Activated CD4-positive, alpha-beta T cell treated with anti-CD3 and anti-CD28 coated beads, Interleukin-2, amount 10 ng/mL, durations not matched to agents 7 days and 5 days (primary cell): ENCODE measurements at places on chromosomes 13 and 19. TPM values are rescaled to one million over a fixed set of nuclear protein-coding genes. Genes with fewer than 3 reads are reported as not detected.

- DNase-seq = peak; percentile 52
Measured at GRCh38 chr13:97226788-97227627, 4.9 kb downstream of the MBNL2 start.

FFAR1 gene
- total RNA-seq = not detected

GRCh38 chr19:43789029-43789428 lies 8.3 kb upstream of the KCNN4 start:
- DNase-seq = no peak

VSTM1 gene
- not detected for total RNA-seq

DNA sequence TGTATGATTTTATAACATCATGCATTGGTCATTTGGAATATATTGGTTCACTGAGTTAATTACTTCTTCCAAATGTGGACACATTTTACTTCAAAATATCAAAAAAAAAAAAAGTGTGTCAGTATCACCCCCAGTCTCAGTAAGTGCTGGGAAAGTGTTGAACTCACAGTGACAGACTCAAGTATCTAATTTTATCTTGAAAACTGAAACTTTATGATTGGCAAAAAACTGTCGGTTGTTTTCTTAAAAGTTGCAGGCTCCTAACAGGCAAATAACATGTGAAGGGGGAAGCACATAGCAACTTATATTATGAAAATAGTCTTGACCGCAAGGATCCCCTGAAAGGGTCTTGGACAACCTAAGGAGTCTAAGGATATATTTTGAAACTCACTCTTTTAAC lies 33.5 kb upstream of the TPP2 start:
- DNase-seq = no peak

RELB gene
- 16.8 TPM for total RNA-seq

DNA sequence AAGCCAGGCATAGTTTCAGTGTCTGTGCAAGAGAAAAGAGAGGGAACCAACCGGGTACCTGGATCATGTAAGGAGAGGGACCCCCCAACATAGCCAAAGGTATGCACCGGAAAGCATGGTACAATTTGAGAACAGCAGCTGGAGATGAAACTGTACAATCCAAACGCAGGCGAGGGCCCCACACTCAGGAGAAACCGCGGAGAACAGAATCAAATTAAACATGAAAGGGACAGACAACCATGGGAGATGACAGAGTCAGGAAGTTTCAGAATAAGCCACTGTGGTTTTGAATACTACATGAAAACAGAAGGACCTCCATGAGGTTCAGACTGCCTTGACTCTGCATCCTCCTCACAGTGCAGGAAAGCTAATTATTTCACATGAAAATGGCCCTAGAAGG lies 62.9 kb upstream of the SPATA13 start:
- DNase-seq = peak; percentile 39

GRCh38 chr19:54654447-54655321 lies 8.1 kb upstream of the LILRB4 start:
- no peak for DNase-seq

HIPK4 gene
- not detected for total RNA-seq

GRCh38 chr13:49165798-49166752 lies 54.1 kb upstream of the MLNR start:
- no peak for DNase-seq

DNA sequence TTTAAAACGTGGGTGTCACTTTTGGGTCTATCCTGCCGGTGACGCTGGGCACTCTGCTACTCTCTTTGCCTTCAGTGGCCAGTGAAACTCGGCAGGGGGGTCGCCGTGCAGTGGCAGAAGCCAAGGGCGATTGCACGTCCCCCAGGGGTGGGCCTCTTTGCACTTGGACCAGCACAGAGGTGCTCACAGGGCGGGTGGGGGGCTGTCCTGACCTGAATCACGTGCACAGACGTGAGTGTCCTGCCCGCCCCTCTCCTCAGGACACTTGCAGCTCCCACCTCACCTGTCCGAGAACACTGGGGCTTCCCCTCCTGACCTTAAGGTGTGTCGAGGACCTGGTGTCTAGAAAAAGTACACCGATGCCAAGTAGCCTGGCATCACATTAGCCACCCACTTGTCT lies 16.1 kb downstream of the COL4A1 start:
- no peak for DNase-seq

CNN1 gene
- total RNA-seq = not detected

DNA sequence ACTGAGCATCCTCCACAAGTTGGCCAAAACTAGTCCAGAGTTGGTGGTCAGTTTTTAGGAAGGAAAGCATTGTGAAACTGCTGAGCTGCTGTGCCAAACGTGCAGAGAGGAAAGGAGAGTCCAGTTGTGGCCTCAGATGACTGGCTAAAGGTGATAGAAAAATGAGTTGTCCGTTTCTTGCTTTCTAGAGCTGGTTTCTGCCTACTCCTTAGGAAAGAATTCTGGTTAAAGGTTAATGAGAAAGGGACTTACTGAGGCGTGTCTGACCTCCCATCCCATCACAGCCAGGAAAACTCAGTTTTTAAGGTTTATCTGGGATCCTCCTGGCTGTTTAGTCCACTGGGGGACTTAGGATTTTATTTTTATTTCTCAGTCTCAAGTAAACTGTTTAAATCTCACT lies 1186.3 kb downstream of the UQCRFS1 start:
- DNase-seq = no peak

- DNase-seq = no peak
Measured at GRCh38 chr19:51116736-51117286, 7.9 kb upstream of the SIGLEC9 start.

PSG11 gene
- not detected for total RNA-seq

SLC7A9 gene
- total RNA-seq = 0.45 TPM
